Stimulated activated CD8-positive, alpha-beta memory T cell treated with anti-CD3 and anti-CD28 coated beads, Interleukin-15, amount 100 ng/mL, for 24 hours (primary cell): ENCODE measurements at places on chromosomes 5 and 9.

GRCh38 chr9:101626295-101626694, 31.5 kb upstream of the PPP3R2 start:
- DNase-seq = no peak

DNA sequence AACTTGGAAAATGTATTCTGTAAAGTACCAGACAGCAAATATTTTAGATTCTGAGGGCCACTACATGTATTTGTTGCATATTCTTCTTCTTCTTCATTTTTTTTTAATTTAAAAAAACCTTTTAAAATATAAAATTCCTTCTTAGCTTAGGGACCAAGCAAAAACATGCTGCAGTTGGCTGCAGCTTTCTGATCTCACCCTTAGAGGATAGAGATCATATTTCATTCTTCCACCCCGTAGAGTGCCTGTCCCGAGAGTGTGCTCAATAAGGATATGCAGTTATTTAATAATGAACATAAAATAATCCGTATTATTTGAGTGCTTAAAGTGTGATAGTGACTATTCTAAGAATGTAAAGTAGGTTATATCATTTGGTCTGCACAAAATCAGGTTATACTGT, 204.2 kb upstream of the CD180 start:
- DNase-seq = no peak

DNA sequence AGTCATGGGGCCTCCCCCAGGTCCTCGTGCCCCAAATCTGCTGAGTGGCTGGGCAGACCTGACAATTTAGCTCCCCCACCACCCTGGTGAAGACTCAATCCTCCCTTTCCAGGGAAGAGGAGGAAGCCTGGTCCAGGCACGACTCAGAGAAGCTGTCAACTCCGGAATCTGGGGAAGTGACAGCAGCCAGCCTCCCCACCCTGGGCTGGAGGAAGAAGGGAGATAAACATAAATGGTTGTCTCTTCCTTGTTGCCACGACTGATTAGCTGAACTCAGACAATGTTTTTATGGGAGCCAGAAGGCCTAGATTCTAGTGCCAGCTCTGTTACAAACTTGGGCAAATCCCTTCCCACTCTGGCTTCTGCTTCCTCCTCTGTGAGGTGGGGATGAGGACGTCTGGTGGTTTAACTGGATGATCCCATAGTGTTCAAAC, 15.4 kb downstream of the CCDC69 start:
- no peak for DNase-seq

GRCh38 chr9:120857481-120857880, 14.8 kb upstream of the PSMD5 start:
- no peak for DNase-seq

- no peak for DNase-seq
These were observed 4.6 kb downstream of the PTGES start for GRCh38 chr9:129748249-129748648.

DNA sequence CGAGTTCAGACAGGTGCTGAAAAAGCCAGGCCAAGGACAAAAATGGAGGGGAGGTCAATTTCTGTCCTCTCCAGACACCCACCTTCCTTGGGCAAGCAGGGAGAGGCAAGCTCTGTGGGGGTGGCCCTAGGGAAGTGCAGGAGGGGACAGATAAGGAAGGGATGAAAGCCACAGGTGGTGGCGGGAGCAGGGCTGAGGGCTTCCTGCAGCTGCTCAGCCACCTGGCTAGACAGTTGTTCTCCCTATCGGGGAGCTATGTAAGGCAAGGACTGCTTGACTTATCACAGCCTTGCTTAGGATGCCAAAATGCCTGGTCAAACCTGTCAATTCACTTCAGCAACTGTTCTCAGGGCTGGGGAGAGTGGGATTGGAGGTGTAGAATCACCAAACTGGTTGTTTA, 266.1 kb downstream of the ZSWIM6 start:
- DNase-seq = no peak

DNA sequence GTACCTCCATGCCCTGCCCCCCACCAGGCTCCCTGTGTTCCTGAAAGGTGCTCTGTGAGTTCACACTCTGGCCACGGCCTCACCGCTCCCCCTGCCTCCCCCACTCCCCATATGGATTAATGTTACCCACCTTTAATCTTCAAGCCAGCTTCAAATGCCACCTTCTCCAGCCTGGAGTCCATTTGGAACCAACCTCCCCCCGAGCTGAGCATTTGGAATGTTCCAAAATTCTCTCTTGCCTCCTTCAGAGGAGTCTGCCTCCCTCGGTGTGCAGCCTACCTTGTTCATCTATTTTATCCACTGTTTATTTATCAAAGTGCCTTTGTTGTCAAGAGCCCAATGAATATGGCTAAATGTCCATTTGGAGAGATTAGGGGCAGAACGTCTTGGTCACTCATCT, 4.3 kb downstream of the GOLGA2 start:
- DNase-seq = no peak

GRCh38 chr5:108818613-108819272, 71.0 kb downstream of the FER start:
- no peak for DNase-seq

GRCh38 chr5:109956884-109957283, 267.2 kb downstream of the MAN2A1 start:
- DNase-seq = no peak

DNA sequence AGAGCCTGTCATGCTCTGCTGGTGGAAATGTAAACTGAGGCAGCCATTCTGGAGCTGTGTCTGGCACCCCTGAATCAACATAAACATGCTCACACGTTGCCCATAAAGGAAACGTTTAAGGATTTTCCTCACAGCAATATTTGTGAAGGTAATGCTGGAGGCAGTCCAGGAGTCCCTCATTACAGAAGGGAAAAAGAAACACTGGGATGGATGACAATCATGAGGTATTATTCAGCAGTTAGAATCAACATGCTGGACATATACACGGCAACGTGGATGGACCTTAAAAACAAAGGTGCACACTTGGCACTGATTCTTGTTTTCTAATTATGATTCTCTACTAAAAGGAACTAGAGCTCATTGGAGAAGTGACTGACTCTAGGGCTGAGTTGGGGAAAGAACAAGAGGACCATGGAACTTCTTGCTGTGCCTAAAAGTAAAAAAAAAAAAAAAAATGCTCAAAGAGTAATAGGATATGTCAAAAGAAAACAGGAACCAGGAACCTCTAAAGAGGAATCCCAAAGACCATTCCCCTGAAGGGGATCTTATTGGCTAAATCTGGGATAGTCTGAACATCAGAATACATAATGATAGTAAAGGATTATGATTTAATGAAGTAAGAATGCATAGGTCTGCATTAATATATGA, 18.6 kb downstream of the B4GALT1 start:
- DNase-seq = no peak

GRCh38 chr5:110880413-110880812, 141.6 kb downstream of the SLC25A46 start:
- no peak for DNase-seq

DNA sequence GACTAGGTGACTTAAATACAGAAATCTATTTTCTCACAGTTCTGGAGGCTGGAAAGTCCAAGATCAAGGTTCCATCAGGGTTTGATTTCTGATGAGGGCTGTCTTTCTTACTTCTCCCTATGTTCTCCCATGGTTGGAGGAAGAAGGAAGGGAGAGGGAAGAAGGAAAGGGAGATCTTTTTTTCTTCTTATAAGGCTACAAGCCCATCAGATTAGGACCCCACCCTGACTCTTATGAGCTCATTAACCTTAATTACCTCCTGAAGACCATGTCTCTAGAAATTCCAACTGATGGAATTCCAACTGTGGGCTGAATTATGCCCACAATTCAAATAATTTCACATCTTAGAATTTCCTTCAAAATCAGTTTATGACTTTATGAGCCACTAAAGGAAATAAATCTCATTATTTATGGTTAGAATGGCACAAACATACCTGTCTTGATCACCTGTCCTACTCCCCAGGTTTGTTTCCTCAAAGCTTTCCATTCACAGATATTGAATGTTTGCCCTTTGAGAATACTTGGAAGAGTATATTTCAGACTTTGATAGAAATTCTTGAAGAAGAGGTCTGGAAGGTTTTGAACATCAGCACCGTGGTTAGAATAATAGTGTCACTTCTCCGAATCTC, 7.6 kb downstream of the PPWD1 start:
- no peak for DNase-seq

DNA sequence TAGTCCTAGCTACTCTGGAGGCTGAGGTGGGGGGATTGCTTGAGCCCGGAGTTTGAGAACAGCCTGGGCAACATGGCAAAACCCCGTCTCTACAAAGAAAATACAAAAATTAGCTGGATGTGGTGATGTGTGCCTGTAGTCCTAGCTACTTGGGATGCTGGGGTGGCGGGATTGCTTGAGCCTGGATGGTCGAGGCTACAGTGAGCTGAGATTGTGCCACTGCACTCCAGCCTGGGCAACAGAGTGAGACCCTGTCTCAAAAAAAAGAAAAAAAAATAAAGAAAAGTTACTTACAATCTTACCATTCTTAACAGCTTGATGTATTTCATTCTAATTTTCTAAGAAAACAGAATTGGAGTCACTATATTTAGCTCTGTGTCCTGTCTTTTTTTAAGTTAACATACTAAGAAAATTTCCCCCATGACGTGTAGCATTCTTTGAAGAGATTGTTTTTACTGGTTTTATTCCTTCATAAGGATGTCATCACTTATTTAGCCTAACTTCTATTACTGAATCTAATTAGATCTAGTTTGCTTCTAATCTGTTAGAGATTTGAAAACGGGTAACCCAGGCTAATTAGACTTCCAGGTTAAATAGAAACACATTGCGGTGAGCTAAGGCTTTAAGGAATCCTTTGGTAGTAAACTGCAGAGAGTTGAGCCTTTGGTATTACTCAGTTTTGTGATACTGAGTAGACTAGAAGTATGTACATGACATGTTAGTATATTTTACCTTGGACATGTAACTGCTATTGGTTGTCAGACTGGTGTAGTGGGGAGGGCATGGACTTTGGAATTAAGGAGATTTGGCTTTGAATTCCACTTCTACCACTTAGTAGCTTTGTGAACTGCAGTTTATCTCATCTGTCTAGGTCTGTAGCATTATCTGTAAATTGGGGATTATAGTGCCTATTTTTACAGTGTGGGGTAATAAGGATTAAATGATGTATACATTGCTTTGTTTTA, 24.0 kb downstream of the HSPA4 start:
- no peak for DNase-seq

GRCh38 chr5:24714746-24715145, 70.0 kb upstream of the CDH10 start:
- no peak for DNase-seq

- DNase-seq = no peak
These were observed 150.3 kb downstream of the GPBP1 start for GRCh38 chr5:57324181-57324580.

DNA sequence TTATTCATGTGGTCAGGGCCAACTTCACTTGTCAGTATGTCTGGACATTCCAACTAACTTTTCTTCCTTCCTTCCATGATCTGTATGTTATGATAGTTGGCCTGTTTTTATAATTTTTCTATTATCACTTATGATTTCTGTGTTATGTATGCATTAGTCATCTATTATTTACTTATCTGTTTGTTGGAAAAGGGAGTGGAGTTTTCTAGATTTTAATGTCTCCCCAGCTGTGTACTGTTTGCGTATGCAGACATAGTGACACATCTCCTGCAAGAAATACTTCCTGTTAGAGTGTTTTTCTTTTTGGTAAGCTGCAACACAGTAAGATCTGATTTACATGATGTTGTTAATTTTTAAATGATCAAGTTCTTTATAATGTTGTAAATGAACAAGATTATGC, 8.7 kb upstream of the INSYN2B start:
- no peak for DNase-seq

DNA sequence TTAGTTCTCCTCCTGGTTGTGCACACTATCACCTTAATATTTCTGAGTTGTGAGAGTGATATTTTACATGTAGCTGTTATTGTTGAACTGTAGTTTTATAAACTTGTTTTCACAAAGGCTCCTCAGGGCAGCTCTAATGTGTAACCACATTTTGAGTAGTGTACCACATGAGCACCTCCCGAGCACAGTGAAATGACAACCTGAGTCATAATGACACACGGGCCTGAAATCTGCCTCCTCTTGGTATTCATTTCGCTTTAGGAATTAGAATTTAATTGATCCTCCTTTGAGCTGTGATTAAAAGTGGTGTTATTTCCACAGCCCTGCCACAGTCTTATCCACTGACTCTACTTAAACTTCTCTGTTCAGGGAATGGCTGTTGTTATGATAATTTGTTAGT, 7.9 kb downstream of the MTRR start:
- no peak for DNase-seq
